ENCODE measurements at places on chromosomes 7 and 10. TPM values are rescaled to one million over a fixed set of nuclear protein-coding genes. Genes with fewer than 3 reads are reported as not detected.

DNA sequence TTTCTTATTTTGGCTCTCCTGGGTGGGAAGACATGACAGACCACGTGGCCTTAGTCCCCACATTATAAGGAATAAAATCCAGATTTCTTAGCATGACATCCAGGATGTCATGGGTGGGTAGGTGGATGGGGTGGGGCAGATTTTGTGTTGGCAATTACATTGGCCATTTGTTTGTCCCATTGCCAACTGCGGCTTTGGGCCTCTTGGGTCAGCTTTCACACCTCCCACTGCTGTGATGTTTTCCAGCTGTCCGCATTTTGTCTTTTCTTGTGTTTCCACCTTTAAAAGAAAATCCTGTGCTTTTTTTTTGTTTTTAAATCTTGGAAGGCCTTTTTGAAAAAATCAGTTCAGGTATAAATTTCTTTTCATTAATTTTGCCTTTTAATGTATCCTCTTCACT lies 237.0 kb downstream of the SDK1 start:
- no peak for DNase-seq

DNA sequence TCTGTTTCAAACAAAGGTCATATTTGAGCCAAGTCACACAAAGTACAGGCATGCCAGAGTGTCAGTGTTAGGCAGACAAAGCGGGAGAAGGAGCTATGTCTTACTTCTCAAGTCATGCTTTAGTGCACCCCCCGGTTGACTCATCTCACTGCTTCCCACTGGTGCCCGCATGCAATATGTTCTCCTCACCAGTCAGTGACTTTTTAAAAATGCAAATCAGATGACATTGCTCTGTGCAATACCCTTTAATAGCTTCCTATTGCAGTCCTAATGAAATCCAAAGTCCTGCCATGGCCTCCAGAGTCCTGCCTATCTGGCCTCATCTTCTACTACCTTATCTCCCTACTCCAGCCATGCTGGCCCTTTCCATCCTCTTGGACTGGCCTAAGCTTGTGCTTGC lies 429.1 kb downstream of the ACTR3B start:
- no peak for DNase-seq
- H3K27me3 ChIP-seq, result no peaks in the 10 kb centered on the region
- no peaks in the 10 kb centered on the region for H3K4me1 ChIP-seq

DNA sequence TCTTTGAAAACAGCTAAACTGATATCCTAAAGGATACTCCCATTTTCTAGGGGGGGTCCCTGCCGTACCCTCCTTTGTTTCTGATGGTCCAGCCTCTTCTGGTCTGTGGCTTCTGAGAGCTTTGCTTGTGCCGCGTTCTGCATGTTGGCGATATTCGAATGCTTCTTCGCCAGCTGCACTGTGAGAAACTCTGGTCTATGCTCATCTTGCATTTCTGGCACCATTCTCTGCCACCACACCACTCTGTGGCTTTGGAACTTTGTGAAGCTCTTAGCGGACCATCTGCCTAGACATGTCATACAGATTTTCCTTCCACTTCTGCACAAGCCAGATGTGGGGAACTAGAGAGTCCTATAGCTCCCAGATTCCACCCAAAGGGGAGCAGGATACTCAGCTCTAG lies 197.2 kb downstream of the REEP3 start:
- H3K27ac ChIP-seq, result no peak overlapping the region
- no peaks in the 10 kb centered on the region for H3K27me3 ChIP-seq

Gene CALHM3
- total RNA-seq, result 0.93 TPM
